Hepatocyte (in vitro differentiated cells): ENCODE measurements at places on chromosomes 6 and 20.

- DNase-seq: no peak
- H3K27me3 ChIP-seq: no peaks in the 10 kb centered on the region
- no peak overlapping the region for H3K4me3 ChIP-seq
- no peaks in the 10 kb centered on the region for H3K4me1 ChIP-seq
Measured at GRCh38 chr6:166970776-166971175, 14.4 kb upstream of the RNASET2 start.

DNA sequence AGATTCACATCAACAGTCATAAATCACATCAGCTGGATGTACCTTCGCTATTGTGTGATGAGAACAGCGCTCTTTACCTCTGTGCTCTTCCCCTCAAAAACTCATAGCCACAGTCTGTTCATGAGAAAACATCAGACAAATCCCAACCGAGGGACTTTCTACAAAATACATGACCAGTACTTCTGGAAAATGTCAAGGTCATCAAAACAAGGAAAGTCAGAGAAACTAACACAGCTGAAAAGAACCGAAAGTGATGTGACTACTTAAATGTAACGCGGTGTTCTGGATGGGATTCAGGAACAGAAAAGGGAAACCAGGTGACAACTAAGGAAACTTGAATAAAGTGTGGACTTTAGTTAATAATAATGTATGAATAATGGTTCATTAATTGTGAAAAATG is 112.0 kb upstream of the CBLN4 start:
- no peak for DNase-seq
- no peaks in the 10 kb centered on the region for H3K36me3 ChIP-seq
- H3K27me3 ChIP-seq: no peaks in the 10 kb centered on the region

- no peak overlapping the region for H3K27ac ChIP-seq
- DNase-seq: no peak
- H3K36me3 ChIP-seq: no peaks in the 10 kb centered on the region
- H3K27me3 ChIP-seq: no peaks in the 10 kb centered on the region
Measured at GRCh38 chr6:48315051-48315719, 204.2 kb upstream of the PTCHD4 start.

DNA sequence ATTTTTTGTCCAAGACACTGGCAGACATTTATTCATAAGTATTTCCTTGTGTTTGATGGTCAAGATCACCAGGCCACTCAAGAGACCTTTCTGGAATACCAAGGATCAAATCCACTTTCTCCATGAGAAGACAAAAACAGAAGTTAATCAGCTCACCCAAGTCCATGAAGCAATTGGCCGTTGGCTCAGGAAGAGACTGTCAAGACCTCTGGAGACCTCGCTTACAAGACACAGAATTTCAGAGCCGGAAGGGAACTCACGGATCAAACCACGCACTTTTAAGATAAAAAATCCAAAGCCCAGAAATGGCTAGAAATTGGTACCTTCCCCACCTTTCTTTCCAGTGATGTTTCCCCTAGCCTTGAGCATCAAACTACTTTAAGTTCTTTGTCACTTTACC is 3.3 kb downstream of the TRERF1 start:
- H3K27ac ChIP-seq: peak overlapping the region; percentile 58
- H3K4me1 ChIP-seq: peaks cover 15% of the 10 kb centered on the region
- H3K4me3 ChIP-seq: no peak overlapping the region
- no peak for DNase-seq
- H3K27me3 ChIP-seq: no peaks in the 10 kb centered on the region

- no peak overlapping the region for H3K4me3 ChIP-seq
- no peaks in the 10 kb centered on the region for H3K36me3 ChIP-seq
- no peak for DNase-seq
- H3K27ac ChIP-seq: no peak overlapping the region
Measured at GRCh38 chr6:101806241-101806640, 412.7 kb downstream of the GRIK2 start.

GRCh38 chr6:69918813-69919475 is 52.6 kb downstream of the COL19A1 start:
- no peak overlapping the region for H3K27ac ChIP-seq
- no peaks in the 10 kb centered on the region for H3K36me3 ChIP-seq
- DNase-seq: no peak
- H3K4me3 ChIP-seq: no peak overlapping the region

DNA sequence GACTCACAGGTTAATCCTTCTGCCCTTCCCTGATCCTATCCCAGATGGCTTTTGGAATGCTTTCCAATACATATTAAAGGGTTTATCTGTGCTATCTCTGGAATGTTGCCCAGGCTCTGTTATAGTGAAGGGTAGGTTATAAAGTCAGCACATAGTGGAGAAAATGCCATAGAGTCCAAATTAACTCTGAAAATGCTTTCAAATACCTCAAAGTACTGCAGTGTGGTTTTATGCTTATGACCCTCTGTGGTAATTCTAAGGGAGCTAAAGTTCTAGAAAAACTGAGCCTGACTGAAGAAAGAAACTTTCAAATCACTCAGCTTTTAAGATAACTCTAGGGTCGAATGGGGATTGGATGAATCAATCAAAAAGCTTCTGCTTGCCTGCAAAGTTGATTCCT is 159.8 kb downstream of the PLCB1 start:
- no peaks in the 10 kb centered on the region for H3K36me3 ChIP-seq
- no peaks in the 10 kb centered on the region for H3K27me3 ChIP-seq
- no peak overlapping the region for H3K27ac ChIP-seq
- DNase-seq: no peak

DNA sequence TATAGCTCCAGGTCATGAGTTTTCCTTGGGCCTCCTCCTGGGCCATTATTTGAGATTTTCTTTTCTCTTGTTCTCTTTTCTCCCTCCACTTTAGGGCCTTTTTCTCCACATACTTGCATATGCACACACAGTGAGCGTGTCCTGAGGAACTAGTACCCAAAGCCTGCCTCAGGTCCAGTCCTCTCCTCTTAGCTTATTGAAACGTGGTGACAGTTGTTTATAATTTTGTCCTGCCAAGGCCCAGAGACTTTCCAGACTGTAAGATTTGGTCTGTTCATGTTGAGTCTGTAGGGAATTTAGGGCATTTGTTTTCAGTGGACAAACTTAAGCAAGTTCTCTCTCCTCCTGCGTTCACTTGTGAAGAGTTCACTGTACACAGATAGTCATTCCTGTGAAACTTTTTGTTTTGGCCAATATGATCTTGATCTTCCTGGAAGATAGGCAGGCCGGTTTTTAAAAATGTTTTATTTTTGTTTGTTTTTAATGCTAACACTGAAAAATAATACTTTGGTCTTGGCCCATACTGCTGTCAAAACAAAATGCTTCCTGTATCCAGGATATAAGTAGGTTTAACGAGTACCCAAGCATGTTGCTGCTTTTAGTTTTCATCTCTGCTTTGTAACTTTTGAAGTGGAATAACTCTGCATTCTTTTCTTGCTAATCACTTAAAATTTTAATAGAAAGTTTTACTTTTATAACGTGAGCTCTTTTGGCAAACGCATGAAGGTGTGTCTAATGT is 20.7 kb downstream of the LRRC1 start:
- DNase-seq: no peak
- H3K36me3 ChIP-seq: no peaks in the 10 kb centered on the region
- peak overlapping the region; percentile 33 for H3K27ac ChIP-seq

- H3K36me3 ChIP-seq: no peaks in the 10 kb centered on the region
- no peak overlapping the region for H3K27ac ChIP-seq
- H3K4me3 ChIP-seq: no peak overlapping the region
- H3K27me3 ChIP-seq: no peaks in the 10 kb centered on the region
Measured at GRCh38 chr6:108235127-108235526, 25.7 kb downstream of the SNX3 start.

- peaks cover 18% of the 10 kb centered on the region for H3K4me1 ChIP-seq
- no peaks in the 10 kb centered on the region for H3K36me3 ChIP-seq
- H3K27ac ChIP-seq: peak overlapping the region; percentile 68
- H3K27me3 ChIP-seq: no peaks in the 10 kb centered on the region
- no peak overlapping the region for H3K4me3 ChIP-seq
Measured at GRCh38 chr6:17851001-17851719, 136.3 kb downstream of the KIF13A start.

- H3K36me3 ChIP-seq: no peaks in the 10 kb centered on the region
- no peak for DNase-seq
- H3K27me3 ChIP-seq: no peaks in the 10 kb centered on the region
- no peak overlapping the region for H3K27ac ChIP-seq
- no peaks in the 10 kb centered on the region for H3K4me1 ChIP-seq
Measured at GRCh38 chr6:134005800-134006199, 46.6 kb downstream of the SLC2A12 start.

- H3K36me3 ChIP-seq: no peaks in the 10 kb centered on the region
Measured at GRCh38 chr6:75135450-75135849, 70.4 kb downstream of the COL12A1 start.

- H3K4me1 ChIP-seq: no peaks in the 10 kb centered on the region
- no peak overlapping the region for H3K4me3 ChIP-seq
- H3K27me3 ChIP-seq: no peaks in the 10 kb centered on the region
- no peak overlapping the region for H3K27ac ChIP-seq
- no peaks in the 10 kb centered on the region for H3K36me3 ChIP-seq
- DNase-seq: no peak
Measured at GRCh38 chr20:9185511-9185910, 116.6 kb downstream of the PLCB4 start.

- no peaks in the 10 kb centered on the region for H3K27me3 ChIP-seq
- H3K27ac ChIP-seq: no peak overlapping the region
- no peaks in the 10 kb centered on the region for H3K36me3 ChIP-seq
- no peaks in the 10 kb centered on the region for H3K4me1 ChIP-seq
- H3K4me3 ChIP-seq: no peak overlapping the region
Measured at GRCh38 chr6:25263657-25264056, 15.5 kb upstream of the CARMIL1 start.

- no peaks in the 10 kb centered on the region for H3K36me3 ChIP-seq
- H3K27ac ChIP-seq: peak overlapping the region; percentile 49
- DNase-seq: no peak
- no peaks in the 10 kb centered on the region for H3K27me3 ChIP-seq
Measured at GRCh38 chr6:119542037-119542436, 192.5 kb upstream of the MAN1A1 start.

DNA sequence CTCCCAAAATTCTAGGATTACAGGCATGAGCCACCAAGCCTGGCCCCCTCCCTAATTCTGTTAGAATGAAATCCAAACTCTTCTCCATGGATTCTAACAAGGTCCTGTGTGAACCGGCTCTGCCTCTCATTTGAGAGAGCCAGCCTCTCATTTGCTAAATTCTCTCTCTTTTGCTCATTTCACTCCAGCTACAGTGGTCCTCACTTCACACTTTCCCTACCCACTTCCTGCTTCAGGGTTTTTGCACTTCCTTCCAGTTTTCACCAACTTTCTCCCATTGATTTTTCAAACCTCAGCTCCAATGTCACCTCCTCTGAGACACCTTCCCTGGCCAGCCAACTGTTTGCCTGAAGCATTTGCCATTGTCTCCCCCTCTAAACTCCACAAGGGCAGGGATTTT is 5.1 kb downstream of the COX4I2 start:
- peaks cover 5% of the 10 kb centered on the region for H3K4me1 ChIP-seq
- H3K27ac ChIP-seq: no peak overlapping the region
- H3K27me3 ChIP-seq: no peaks in the 10 kb centered on the region
- no peaks in the 10 kb centered on the region for H3K36me3 ChIP-seq
- no peak for DNase-seq

DNA sequence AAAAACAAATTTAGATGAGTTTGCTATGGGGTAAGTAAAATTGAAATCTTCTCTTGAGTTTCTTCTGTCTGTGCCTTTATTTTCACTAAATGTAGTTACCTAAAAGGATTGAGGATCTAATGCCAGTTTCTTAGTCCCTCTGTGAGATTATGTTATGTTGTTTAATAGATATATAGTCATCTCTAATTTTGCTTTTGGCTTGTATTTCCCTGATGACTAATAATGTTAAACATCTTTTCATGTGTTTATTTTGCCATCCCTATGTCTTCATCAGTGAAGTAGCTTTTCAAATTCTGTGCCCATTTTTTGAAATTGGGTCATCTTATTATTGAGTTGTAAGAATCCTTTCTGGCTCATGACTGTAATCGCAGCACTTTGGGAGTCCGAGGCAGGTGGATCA is 13.7 kb downstream of the QRSL1 start:
- no peaks in the 10 kb centered on the region for H3K36me3 ChIP-seq
- H3K4me1 ChIP-seq: no peaks in the 10 kb centered on the region
- DNase-seq: no peak
- no peaks in the 10 kb centered on the region for H3K27me3 ChIP-seq
- H3K4me3 ChIP-seq: no peak overlapping the region

GRCh38 chr6:11042025-11042749 is 1.9 kb downstream of the ELOVL2 start:
- no peak overlapping the region for H3K4me3 ChIP-seq
- DNase-seq: no peak
- H3K27me3 ChIP-seq: peaks cover 25% of the 10 kb centered on the region
- no peak overlapping the region for H3K27ac ChIP-seq
- H3K36me3 ChIP-seq: no peaks in the 10 kb centered on the region
- H3K4me1 ChIP-seq: no peaks in the 10 kb centered on the region

DNA sequence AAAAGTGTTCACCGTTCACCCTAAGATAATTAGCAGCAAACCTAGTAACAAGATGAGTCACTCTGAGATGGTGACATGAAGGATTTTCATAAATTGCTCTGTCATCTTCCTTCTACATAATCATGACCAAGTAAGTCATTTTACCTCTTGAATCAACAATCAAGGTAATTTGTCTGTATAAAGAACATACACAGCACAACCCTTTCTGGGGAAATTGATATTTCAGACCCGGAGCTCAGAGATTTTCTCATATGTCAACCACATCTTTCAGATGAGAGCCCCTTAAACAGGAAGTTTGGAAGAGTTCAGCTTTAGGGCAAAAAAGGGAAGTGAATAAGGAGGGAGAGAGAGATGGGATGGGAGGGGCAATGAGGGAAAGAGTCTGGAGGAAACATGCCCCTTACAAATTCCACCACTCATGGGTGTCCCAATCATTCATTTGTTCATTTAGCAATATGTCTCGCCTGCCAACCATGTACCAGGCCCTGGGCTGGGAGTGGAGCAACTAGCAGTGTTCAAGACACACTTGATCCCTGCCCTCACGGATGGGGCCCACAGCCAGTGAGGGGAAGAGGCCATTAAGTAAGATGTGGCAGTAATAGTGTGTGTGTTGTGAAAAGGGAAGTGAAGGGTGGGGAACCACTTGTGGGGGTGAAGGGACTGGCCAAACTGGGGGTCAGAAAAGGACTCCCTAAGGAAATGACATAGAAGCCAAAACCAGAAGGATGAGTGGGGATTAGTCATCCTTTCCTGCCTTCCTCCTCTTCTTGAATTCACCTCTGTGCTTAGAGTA is 190.9 kb downstream of the MAFB start:
- H3K27ac ChIP-seq: no peak overlapping the region
- peaks cover 2% of the 10 kb centered on the region for H3K27me3 ChIP-seq
- H3K4me1 ChIP-seq: no peaks in the 10 kb centered on the region
- no peak for DNase-seq
- no peak overlapping the region for H3K4me3 ChIP-seq
- H3K36me3 ChIP-seq: no peaks in the 10 kb centered on the region

GRCh38 chr6:111579816-111580215 is 25.9 kb downstream of the TRAF3IP2 start:
- H3K27ac ChIP-seq: no peak overlapping the region
- DNase-seq: no peak
- H3K36me3 ChIP-seq: no peaks in the 10 kb centered on the region
- no peaks in the 10 kb centered on the region for H3K4me1 ChIP-seq
